Stimulated activated CD4-positive, alpha-beta T cell treated with anti-CD3 and anti-CD28 coated beads, Interleukin-12 subunit alpha, Interleukin-12 subunit beta, amount 100 ng/mL, for 4 hours (primary cell): ENCODE measurements at places on chromosomes 12 and 14.

DNA sequence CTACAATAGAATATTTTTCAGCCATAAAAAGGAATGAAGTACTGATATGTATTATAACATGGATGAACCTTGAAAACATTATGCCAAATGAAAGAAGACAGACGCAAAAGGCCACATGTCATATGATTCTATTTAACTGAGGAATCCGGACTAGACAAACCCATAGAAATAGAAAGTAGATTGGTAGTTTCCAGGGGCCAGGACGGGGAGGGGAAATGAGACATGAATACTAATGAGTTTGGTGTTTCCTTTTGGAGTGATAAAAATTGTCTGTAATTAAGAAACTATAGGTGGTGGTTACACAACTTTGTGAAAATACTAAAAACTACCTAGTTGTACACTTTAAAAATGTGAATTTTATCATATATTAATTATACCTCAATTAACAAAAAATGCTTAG is 247.6 kb downstream of the BCAT1 start:
- no peak for DNase-seq

DNA sequence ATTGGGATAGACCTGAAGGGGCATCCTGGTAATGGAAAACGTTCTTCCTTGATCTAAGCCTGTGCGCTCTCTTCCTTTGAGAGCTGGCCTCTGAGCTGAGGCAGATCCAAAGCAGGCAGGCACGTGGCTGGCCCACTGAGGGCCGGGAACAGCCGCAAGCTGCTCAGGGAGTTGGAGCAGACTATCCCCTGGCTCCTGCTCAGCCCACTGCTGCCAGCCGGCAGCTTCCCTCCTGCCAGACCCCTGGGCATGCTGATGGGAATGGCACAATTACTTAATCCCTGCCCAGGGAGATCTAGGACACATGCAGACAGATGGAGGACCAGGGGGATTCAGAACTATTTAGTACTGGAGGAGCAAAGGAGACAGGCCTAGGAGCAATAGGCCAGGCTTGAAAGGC is 14.4 kb downstream of the NEUROD4 start:
- DNase-seq, result no peak

DNA sequence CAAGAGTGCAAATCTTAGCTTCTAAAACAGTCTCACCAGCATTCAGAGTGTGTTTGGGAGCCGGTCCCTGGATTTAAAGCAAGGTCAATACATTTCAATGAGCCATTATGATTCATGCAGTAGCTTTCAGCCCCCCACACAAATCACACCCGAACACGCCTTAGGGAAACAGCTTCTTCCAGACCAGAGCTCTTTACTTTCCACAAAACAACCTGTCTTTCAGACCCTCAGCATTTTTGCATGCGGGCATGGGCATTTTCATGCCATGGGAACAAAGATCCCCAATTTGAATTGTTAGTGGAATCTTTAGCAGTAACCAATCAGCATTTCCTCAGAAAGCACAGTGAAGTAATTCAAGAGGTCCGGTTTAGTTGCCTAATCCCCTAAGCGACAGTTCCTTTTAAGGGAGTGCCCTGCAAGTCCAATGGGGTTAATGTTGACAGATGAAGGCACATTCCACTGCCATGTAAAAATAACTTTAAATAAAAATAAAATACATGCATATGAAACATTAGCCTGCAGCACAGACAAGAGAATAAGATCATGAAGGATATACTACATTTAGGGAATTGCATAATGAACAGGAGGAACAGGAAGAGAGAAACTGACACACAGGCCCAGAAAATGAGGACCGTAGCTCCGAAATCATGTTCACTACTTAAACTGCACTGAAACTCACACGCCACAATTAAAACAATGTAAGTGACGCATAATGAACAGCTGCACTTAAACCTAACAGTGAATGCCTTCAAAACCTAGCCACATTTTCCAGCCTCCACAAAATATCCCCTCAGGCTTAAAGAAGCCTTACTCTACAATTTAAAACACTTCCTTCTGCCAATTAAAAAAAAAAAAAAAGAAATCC is 4.0 kb downstream of the VPS37B start:
- no peak for DNase-seq

GRCh38 chr12:115761784-115762183 is 515.7 kb downstream of the MED13L start:
- DNase-seq, result no peak

GRCh38 chr12:26226629-26227360 is 31.4 kb downstream of the SSPN start:
- DNase-seq, result no peak

GRCh38 chr14:103164006-103164405 is 40.7 kb downstream of the TNFAIP2 start:
- DNase-seq, result no peak
